ENCODE measurements at places on chromosomes 2 and 18.

- no peak for DNase-seq
Measured at GRCh38 chr2:215105607-215106354, 32.6 kb downstream of the ABCA12 start.

DNA sequence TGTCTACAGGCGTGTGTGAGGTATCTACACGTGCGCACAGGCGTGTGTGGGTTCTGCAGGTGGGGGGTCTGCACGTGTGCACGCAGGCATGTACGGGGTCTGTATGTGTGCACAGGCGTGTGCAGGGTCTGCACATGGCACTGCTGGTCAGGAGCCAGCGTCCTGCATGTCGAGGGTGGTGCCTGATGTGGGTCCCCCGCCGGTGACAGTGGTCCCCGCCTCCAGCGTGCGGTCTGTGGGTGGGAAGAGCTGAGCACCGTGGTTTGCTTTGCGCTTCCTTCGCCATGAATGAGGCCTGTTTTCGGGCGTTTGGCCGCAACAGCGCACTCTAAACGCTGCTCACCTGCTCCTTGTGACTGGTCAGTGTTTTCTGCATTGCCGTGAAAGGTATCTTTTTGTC lies 57.2 kb downstream of the CTDP1 start:
- DNase-seq: no peak

DNA sequence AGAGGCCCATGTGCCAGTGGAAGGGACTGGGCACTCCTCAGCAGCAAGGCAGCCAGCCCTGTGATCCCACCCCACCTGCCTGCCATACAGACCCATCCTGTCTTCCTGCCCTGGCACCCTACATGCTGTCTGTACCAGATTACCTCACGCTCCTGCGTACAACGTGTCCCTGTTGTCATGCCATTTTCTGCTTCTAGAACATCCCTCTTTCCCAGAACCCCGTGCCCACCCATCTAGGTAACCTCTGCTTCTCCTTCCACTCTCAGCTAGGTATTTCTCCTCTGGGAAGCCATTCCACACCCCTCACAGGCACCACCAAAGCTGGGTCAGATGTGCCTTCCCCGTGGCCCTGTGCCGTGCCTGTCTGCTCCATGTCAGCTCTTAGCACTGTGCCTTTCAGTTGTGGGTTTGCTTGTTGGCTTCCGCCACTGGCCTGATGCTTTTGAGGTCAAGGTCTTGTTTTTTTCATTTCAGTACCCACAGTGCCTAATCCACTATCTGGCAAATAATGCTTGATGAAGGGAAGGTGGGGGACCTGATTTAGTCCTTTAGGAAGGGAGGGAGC lies 71.7 kb upstream of the ALPP start:
- no peak for DNase-seq

DNA sequence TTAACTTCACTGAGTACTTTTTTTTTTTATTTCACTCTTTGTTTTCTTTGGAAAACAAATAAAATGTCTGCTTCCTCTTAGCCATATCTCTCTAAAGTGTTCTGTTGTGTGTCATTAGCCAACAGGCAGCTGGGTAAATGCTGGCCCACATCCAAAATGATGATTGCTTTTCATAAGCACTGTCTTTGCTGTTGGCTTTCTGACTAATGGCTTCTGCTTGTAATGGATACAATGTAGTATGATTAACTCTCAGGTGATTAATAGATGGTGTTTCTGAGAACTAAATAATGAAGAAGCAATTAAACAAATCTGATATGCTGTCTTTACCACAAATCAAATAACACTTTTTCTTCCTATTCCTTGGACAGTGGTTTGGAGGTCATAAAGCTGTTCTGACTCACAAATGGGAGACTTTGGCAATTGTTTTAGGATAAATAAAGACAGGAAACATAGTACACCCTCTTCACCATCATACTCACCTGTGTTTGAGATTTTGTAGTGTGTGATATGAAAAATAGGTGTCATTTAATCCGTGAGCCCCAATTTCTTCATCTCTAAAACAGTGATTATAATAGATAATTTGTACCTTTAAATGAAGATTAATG lies 888.4 kb downstream of the TSN start:
- no peak for DNase-seq

DNA sequence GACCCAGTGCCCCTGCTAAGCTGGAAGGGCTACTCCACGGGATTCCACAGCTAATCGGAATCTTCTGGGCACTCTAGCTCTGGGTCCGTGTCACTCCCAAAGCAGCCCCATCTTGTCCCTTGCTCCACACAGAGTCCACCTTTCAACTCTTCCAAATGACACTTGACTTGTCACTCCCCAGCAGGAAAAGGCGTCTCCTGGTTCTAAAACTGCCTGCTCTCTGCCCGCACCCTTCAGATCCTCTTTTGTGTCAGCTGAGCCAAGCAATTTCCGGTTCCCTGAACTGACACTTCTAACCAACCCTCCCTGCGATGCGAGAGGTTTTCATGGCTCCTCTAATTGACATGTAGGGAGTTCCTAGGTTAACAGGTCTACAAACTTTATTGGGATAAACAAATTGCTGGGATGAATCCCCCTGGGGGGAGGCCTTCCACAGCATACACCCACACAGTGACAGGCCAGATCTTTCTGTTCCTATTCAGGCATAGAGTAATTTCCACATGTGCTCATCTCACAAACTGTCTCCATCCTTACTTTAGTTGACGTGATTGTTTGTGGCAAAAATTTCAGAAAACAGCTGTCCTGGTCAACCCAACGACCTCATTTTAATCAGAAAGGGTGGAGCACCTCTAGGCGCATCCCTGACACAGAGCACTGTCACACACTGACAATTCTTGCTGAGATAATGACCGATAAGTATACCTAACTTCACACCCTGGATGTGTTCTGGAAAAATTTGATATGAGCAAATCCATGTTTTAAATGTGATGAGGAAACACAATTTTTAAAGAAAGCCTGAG lies 104.9 kb downstream of the RBMS1 start:
- no peak for DNase-seq

DNA sequence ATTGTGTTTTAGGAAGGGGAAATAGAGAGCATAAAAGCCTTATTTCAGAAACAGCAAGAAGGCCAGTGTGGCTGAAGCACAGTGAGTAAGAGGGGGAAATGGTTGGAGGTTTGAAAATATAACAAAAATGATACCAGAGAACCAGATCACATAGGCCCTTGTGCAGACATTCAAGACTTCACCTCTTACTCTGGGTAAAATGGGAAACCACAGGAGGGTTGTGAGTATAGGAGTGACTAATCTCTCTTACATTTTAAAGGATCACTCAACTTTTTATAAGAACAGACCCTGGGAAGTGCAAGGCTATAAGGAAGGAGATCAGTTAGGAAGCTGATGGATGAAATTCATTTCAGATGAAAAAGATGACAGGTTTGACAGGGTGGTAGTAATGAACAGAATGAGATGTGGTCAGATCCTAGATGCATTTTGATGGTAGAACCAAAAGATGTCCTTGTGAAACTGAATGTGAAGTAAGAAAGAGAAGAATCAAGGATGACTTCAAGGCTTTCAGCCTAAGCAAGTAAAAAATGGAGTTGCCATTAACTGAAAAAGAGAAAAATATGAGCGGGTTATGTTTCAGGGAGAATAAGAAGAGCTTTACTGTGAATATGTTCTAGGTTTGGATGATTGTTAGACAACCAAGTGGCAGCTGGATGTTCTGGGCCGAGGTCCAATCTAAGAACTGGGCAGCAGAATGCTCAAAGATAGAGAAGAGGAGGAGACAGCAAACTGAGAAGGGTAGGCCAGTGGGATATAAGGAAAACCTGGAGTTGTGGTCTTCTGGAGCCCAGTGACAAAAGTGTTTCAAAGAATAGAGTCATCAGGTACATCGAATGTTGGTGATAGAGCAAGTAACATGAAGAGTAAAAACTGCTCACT lies 65.1 kb downstream of the USP40 start:
- no peak for DNase-seq

- DNase-seq: no peak
Measured at GRCh38 chr2:145975406-145975805, 1455.5 kb upstream of the ZEB2 start.

DNA sequence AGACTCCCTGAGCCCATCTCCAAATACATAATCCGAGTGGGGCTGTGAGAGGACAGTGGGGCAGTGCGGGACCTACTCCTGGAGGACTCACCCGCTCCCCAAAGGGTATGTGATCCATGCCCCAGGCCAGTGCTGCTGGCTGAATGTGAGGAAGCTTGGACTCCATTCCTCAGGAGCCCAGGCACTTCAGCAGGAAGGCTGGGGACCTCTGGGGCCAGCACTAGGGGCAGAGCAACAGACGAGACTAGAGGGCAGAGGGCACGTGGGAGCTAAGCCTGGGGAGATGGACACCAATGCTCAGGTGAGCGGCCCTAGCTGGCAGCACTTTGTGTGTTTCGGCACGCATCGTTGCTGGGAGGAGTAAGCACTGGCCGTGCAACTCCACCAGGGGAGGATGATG lies 84.9 kb downstream of the MALT1 start:
- DNase-seq: no peak

DNA sequence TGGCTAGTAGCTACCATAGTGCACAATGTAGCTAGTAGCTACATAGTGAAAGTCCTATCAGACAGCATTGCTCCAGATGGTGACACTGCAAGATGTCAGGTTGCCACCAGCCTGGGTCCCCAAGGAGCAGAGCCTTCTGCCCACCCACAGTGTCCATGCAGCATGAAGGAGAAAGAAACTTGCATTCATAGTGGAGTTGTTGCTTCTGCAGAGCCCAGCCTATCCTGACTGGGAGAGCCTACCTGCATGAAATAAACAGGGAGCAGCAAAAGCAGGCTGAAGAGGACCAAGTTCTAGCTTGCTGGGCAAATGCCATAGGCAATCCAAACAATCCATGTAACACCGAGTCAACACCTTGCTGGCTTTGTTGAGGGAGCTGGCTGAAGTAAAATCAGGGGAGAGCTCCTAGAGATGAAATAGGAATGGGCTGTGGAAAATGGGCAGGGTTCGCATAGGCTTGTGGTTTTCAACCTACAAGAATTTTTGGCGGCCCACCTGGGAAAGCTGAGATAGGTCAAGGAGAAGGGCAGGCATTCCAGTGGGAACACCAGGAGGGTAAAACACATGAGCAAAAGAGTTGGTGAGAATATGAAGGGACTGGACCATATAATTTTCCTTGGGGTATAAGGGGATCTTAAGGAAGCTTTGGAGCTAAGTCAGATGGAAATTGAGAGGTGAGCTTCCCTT lies 195.8 kb downstream of the CYP26B1 start:
- no peak for DNase-seq

- no peak for DNase-seq
Measured at GRCh38 chr2:201148434-201148990, 32.5 kb downstream of the CFLAR start.

- no peak for DNase-seq
Measured at GRCh38 chr2:12979066-12979465, 262.3 kb downstream of the TRIB2 start.

DNA sequence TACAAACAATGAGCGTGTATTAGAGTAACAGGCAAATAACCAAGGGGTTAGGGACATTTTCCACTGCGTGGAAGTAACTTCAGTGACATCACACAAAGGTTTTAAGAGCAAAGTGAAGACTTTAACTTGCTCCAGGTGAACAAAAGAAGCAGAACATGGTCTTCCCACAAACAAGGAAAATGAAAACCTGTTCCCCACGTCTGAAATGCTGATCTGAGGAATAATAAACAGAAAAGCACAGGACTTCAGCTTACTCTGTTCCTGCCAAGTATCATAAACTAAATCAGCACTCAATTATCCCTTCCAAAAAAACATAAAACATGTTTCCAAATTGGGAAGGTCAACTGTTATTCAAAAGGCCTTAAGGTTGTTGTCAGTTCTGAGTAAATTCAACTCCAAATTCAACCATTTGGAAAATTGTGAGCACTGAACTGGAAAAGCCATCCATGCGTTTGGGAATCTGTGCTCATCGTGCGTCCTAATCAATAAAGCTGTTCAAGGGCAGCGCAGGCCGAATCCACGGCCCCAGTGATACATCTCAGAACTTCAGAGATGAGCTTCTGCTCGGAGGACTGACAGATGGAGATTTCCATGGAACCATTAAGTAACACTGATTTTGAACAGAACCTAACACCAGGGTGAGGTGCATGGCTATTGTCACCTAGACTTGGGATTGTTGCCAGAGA lies 7.7 kb upstream of the SNTG2 start:
- DNase-seq: no peak

DNA sequence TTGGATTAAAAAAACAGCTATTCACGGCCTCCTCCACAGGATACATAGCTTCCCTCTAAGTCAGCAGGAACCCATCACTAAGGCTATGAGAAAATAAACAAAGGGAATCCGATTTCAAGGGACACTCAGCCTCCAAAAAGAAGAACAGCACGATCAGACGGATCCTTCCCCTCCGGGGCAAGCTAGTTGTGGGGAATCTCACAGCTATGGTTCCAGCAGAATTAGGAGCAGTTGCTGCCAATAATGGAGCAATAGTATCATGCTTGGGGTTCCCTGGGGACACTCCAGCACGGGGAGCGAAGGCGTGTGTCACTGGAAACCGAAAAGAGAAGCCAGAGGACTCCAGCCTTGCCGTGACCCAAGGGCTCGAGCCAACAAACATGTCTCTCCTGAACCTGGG lies 163.1 kb downstream of the TTC32 start:
- no peak for DNase-seq

DNA sequence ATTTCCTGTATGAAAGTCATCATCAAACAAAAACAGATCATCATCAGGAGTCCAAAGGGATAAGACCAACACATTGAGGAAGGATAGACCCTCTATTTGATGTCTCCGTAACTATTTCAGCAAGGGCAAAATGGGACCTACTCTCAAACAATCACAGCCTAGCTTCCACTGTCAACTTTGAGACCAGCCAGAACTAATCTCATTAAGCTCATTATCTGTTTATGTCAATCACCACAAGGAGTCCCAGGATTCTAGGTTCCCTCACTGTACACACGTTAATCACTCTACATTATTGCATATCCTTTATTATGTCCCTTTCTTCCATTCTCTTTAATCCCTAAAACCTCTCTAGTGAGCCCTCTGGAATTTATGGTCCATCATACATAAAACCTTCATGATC lies 370.3 kb upstream of the LINC00305 start:
- DNase-seq: no peak
